ENCODE measurements at places on chromosomes 7 and 10.

DNA sequence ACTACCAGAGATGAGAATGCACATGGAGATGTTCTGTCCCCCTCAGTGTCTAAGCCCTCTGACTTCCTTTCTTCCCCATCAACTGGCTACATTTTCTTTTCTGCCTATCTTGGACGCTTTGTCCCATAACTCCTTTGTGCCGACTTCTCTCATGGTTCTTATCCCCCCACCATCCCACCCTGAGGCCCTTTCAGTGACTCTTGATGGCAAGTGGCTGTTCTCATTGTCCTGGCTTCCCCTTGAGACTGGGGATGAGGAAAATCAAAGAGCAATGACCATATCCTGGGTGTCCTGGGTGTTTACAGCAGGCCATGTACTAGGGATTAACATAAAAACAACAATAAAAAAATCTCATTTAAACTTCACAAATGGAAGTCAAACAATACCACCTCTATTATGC, 18.8 kb upstream of the GGCT start:
- no peak for DNase-seq

DNA sequence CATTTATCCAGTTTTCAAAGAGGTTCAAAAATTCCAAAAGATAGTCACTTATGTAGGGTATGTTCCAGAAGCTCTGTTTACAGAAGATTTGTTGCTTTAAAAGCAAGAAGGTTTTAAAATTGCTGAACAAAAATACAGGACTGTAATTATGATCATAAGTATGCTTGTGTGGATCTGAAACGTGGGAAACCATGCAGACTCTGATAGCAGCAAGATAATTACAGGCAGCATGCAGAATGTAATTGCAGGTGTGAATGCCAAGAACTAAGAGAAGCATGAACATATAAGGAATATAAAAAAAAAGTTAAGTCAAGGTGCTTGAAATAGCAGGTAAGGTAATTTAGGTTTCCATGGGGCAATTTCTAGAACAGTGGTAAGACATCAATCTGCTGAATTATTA, 405.7 kb downstream of the ARL4A start:
- no peak for DNase-seq

GRCh38 chr10:22475651-22476600, 130.6 kb downstream of the SPAG6 start:
- no peak for DNase-seq

DNA sequence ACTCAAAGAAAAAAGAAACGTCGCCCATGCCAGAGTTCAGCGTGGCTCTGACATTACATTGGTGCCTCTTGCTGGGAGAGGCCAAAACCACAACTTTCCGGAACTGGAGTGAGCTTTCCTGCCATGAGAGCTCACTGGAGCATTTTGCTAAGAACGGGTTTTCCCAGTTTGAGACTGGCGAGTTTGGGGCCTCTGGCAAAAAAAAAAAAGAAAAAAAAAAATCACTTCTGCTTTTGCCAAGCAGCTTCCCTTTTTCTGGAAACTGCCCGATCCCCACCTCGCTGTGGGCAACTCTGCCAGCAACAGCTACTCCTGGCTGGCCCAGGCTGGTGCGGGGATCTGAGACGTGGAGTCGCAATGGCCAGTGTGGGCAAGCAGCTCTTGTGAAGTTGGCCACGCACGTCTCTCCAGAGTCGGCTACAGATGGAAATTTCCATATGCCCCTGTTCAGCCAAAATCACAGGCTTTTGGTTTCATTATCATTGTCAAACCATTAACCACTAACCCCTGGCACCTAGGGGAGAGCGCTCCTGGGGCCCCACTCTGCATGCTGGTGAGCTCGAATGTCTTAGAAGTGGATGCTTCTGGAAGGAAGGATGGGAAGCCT, 25.7 kb downstream of the PRKAG2 start:
- DNase-seq = no peak

- DNase-seq = no peak
Measured at GRCh38 chr10:18113881-18114280, 26.3 kb upstream of the CACNB2 start.

DNA sequence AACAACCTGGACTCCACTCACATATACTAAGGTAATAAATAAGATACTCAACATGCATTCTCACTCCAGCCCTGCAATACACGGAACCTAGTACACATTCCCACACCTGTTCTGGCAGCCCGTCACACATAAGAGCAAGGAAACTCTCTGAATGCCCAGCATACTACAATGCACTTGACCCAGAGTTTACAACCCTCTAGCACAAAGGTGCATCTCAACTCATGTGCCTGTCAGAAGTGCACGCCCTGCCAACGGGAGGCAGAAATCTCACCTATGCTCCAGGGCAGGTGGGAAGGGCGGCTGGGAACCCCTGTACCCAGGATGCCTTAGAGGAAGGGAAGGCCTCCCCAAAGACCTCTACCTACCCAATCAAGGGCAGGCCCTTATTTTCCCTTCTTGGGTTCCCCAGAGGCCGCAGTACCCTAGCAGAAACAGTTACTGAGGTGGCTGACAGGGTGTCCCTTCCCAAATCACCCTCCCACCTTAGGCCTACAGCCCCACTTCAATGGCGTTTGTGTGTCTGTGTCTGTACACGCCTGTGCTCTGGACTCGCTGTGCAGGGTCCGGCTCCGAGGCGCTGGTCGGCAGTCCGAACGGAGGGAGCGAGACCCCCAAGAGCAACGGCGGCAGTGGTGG, 2.0 kb downstream of the EVX1 start:
- DNase-seq = no peak

GRCh38 chr10:89591111-89591795, 53.8 kb downstream of the PANK1 start:
- no peak for DNase-seq

DNA sequence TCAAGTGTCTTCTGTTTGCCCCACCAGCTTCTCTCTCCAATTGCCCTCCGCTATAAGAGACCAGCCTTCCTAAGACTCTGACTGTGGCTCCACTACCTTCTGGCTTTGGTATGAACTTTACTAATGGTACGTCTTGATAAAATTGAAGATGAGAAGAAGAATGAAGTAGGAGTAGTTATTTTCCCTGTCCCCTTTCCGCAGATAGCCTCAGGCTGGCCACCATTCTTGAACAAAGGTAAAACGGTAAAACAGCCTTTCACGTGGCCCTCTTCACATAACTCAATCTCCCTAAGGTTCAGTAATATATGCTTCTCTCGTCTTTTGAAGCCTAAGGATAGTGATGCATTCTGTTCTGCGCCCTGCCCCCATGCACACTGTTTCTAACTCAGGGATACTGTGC, 9.9 kb upstream of the ITGB8 start:
- no peak for DNase-seq

GRCh38 chr7:107725138-107725740, 18.7 kb upstream of the CBLL1 start:
- DNase-seq = no peak

DNA sequence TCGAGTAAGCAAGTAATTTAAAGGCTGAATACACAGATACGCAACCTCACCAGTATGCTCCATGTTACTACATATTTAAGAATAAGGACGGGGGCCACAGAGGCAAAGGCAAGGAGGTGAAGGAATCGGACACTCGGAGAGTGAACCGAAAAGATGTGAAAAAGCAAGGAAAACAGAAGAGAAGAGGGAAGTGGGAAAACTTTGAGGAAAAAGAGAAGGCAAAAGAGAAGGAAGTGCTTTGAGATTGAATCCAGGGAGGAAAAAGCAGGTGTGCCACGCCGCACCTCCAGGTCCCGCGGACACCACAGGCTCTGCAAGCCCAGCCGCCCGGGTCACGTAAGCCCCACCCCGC, 367 bp upstream of the AVL9 start:
- DNase-seq = no peak

DNA sequence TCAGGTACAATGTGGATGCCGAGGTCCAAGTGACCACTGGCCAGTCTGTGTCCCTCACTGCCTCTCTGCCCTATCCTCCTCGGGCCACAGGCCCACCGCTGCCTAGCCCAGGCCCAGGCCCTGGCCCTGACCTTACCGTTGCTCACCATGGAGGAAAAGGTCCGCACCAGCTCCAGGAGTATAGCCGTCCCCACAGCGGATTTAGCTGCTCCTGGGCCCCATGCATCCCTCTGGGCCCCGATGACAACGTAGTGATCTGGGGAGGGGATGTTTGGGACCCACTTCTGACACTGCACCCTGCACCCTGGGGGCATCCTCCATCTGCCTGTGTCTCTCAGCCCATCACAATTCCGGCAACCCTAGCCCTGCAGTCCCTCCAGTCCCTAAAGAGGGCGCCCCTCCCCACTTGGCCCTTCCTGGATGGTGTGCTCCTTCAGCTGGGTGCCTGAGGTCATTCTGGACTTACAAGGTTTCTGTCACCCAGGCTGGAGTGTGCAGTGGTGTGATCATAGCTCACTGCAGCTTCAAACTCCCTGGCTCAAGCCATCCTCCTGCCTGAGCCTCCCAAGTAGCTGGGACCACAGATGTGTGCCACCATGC, 12.1 kb downstream of the TFR2 start:
- no peak for DNase-seq
